ENCODE measurements at places on chromosomes 1 and 21.

DNA sequence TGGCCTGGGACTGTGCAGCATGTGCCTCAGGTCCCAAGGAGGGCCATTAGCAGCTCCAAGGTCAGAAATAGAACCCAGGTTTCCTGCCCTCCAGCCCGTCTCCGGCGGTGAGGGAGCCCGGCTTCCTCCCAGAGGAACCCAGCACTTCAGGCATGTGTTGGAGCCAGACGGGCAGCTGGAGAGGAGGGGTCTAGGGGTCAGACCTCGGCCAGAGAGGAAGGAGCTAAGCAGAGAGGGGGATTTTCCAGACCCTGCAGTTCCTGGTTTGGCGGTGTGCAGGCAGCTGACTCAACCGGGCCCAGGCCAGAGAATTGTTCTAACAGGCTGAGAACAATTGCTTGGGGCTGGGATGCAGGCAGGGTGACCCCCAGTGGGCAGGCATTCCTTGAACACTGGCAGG is 37.1 kb downstream of the HSPG2 start:
- no peak for DNase-seq

- no peak for DNase-seq
Measured at GRCh38 chr1:179966551-179966950, 11.9 kb downstream of the CEP350 start.

DNA sequence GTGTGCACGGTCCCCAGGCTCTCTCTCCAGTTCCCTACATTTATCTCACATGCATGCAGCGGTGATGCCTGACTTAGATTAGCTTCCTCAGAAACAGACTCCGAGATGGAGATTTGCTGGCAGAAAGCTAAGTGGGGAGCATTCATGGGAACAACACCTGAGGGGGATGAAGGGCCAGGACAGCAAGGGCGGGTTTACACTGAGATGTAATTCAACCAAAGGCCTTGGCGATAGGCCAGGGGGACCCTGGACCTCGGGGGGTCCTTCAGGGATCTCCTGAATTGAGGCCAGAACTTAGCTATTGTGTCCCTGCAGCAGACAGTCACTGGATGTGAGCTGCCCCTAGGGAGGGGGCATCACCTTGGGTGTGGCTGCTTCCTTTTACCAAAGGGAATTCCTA is 246.1 kb upstream of the CSF3R start:
- no peak for DNase-seq

GRCh38 chr1:4517186-4517954 is 137.0 kb upstream of the AJAP1 start:
- DNase-seq: no peak

- no peak for DNase-seq
Measured at GRCh38 chr1:89310976-89311375, 38.3 kb upstream of the GBP5 start.

DNA sequence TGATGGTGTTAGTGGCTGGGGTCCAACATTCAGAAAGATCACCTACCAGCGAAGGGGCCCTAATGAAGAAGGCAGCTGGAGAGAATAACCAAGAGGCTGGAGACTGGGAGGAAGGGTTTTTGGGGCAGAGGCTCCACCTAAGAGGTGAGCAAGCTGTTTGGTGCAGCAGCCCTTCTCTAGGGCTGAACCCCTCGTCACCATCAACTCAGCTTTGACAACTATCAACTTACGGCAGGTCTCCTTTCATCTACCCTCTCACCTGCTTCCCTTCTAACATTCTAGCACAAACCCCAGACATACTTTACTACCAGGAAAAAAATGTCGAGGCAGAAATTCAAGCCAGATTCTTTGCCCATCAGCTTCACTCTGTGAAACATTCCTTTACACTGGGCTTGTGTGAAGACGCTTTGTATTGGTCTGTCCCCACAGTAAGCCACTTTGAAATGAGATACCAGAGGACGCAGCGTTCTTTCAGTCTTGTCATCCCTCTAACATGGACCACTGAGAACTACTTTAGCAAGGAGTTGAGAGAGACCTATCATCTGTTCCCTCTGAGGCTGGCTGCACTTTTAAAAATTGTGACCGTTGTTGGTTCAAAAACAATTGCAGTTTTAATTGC is 84.6 kb downstream of the RAVER2 start:
- DNase-seq: no peak

- DNase-seq: no peak
Measured at GRCh38 chr1:61132645-61133334, 50.4 kb downstream of the NFIA start.
